ENCODE measurements at places on chromosomes 5 and 9.

DNA sequence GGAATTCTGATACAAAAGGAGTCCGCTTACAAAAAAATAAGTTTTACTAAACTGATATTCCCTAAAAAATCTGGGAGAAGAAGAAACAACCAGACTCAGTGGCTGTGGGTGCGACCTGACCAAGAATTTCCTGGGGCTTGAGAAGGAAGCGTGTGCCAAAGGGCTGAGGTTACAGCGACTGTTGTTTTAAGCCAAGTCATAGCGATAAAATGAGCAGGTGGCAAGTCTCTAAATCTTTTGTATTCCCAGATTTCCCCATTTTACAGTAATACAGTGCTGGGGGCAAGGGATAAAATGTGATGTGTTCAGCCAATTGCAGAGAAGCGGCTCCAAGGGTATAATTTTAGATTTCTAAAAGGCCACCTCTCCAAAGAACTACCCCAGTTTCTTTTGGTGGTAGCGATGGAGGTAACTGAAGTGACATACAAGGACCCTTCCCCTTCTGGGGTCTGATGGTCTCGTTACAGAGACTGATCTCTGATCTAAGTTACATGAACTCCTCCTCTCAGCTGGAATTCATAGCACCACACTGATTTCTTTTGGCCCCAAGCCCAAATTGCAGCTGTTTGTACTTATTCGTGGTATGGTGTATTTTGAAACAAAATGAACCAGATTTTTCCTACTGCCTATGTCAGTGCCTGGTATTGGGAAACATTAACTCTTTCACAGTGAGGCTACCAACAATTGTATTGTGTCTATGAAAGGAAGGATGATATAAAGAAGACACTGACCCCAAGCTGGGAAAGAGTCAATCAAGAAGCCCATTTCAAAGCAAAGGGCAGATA, 41.6 kb downstream of the LPAR1 start:
- no peak for DNase-seq

- no peak for DNase-seq
These were observed 204.3 kb downstream of the DMRTA1 start for GRCh38 chr9:22650946-22651345.

DNA sequence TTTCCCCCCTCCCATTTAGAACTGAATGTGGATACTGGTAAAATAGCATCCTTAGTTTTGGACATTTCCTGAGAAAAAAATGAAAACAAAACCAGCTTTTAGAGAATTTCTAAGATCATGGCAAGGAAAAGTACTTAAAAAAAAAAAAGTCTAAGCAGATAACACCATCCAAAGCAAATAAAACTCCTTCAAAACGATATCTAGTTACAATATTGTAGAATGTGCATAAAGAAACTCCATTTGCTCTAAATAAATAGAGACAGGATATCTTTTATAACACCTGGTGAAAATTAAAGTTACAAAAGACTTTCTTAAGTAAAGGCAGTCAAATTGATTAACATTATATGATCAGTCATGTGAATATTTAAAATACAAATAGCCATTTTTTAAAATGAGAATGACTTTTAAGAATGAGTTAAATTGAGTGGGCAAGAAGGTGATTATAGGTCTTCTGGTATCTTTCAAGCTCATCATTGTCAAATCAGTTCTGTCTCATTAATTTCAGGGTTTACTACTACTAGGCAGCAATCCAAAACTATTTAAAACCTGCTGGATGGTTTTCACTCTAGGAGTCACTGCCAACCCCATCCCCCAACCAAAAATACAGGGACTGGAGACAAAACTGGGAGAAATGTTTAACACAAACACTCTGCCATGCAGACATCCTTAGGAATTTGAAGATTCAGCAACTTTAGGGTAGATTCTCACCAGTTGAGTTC, 382.6 kb downstream of the ADGRV1 start:
- no peak for DNase-seq

DNA sequence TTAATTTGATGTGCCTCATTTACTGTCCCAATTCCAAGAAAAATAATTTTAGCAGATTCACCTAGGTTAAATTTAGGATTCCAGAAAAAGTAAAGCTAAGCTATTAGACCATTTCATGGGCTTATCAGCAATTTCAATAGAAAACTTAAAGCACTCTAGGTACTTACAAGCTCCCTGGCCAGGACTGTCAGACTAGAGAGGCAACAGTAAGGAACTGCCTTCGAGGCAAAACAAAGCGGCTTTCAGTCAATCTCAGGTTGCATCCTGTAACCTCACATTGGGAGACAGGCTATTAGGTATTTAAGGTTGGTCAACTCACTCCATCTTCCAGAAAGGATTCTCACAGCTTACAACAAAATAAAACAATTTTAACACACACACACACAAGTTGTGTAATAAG, 48.7 kb upstream of the FSD1L start:
- no peak for DNase-seq

DNA sequence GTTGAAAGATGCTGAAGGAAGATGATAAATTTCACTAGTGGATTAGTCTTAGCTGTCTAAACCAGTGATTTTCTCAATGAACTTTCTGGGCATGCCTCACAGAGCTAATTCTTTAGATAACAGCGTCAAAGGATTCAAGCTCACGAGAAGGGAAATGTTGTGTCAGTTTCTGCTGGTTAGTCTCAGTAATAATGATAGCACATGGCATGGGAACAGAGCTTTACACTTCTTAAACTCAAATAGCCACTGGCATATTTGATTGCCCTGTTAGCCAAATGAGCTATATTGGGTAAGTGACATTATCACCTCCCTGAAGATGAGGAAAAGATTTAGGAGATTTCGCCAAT, 139.3 kb upstream of the NR3C1 start:
- DNase-seq: no peak

DNA sequence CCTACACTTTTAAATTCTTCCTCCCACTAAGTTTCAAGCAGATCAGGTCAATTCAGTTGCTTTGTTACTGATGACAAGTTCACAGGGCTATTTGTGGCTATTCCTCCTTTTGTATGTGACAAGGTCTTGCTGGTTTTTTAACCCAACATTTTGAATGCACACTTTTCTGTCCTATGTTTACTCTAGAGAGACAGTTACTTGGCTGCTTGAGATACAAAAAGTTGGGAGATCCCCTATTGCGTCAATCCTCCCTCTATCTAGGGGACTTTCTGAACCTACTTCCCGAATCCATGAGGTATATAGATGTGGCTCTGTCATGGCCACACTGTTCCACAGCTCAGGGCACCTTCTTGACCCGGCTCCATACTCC, 386.7 kb downstream of the NTRK2 start:
- DNase-seq: no peak

- no peak for DNase-seq
These were observed 13.1 kb downstream of the DNAJB5 start for GRCh38 chr9:35002623-35003022.

DNA sequence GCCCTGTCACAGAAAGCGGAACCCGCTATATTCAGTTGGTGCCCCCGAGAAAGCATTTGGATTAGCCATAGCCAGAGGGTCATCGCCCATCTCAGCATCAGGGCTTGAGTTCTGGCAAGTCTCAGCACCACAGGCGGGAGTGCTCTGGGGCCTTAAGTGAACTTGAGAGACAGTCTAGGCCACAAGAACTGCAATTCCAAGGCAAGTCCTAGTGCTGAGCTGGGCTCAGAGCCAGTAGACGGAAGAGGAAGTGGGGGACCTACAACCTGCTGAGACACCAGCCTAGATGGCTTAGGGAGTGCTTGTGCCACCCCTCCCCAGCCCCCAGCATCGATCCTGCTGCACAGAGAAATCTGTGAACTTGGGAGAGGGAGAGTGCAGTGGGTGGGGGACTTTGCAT, 594.9 kb downstream of the CCDC171 start:
- DNase-seq: no peak

DNA sequence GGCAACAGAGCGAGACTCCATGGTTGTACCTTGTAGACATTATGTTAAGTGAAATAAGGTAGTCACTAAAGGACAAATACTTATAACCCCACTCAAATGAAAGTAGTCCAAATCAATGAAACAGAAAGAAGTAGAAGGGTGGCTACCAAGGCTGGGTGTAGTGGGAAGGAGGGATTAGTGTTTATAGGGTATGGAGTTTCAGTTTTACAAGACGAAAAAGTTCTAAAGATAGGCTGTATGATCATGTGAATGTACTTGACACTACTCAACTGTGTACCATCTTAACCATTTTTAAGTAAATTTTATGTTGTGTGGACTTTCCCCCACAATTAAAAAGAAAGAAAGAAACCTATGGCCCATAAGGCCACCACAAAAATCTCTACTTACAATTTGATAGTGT, 32.2 kb downstream of the ALDH7A1 start:
- DNase-seq: no peak

DNA sequence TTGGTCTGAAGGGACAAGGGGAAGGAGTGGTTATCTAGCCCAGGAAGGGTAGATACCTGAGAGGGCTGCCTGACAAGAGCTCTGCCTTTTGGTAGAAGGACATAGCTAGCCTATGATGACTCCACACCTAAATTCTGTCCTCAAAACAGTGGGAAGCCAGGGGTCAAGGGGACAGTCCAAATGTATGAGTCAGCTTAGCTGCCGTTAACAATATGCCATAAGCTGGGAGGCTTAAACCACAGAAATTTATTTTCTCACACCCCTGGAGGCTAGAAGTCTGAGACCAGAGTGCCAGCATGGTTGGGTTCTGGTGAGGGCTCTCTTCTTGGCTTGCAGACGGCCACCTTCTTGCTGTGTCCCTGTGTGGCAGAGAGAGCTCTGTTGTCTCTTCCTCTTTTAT, 306.4 kb downstream of the NTRK2 start:
- no peak for DNase-seq

DNA sequence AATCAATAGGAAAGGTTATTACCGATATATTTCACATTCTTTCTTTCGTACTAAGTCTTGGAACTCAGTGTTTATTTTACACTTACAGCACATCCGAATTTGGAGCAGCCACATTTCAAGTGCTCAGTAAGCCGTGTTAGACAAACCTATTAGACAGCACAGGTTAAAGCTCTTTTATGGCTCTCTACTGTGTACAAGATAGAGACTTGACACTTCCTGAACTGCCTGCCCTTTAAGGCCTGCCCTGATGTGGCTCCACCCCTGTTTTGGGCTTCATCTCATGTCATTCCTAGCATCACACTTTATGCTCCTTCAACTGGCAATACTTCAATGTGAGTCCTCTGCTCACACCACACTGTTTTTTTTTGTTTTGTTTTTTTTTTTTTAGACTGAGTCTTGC, 23.5 kb upstream of the SUSD1 start:
- no peak for DNase-seq

DNA sequence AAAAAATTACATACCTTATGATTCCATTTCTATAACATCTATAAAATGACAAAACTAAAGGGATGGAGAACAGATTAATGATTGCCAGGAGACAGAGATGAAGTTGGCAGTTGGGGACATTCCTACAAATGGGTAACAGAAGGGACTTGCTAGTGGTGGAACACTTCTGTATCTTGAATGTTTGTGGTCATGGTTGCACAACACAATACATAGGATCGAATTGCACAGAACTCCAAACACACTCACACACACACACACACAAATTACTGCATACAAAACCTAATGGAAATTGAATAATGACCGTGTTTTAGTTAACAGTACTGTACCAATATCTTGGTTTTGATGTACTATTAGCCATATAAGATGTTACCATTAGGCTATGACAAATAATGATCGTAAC, 330.7 kb upstream of the POU5F2 start:
- DNase-seq: no peak

GRCh38 chr9:93043122-93043521, 15.4 kb upstream of the SUSD3 start:
- DNase-seq: no peak

GRCh38 chr9:20333991-20334390, 288.3 kb downstream of the MLLT3 start:
- DNase-seq: no peak

- DNase-seq: no peak
These were observed 1.3 kb downstream of the CCT5 start for GRCh38 chr5:10251405-10251804.

DNA sequence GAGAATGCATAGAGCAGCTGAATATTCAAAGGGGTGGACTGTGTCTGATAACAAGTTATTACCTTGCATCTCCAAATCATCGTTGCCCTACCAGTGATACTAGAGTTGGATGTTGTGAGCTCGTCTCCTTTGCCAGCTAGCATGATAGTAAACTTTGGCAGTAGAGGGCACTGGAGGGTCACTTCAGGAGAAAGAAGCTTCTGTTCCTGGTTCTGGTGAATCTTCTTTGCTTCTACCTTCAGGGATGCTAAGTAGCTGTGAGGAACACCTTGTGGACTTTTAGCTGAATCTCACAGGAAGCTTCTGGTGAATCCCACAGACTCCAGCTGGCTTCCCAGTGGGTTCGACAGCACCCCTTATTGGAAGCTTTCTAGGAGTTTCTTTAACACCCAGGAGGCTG, 626.6 kb upstream of the SGCD start:
- no peak for DNase-seq

- no peak for DNase-seq
These were observed 3.3 kb upstream of the SLC6A19 start for GRCh38 chr5:1197876-1198666.

DNA sequence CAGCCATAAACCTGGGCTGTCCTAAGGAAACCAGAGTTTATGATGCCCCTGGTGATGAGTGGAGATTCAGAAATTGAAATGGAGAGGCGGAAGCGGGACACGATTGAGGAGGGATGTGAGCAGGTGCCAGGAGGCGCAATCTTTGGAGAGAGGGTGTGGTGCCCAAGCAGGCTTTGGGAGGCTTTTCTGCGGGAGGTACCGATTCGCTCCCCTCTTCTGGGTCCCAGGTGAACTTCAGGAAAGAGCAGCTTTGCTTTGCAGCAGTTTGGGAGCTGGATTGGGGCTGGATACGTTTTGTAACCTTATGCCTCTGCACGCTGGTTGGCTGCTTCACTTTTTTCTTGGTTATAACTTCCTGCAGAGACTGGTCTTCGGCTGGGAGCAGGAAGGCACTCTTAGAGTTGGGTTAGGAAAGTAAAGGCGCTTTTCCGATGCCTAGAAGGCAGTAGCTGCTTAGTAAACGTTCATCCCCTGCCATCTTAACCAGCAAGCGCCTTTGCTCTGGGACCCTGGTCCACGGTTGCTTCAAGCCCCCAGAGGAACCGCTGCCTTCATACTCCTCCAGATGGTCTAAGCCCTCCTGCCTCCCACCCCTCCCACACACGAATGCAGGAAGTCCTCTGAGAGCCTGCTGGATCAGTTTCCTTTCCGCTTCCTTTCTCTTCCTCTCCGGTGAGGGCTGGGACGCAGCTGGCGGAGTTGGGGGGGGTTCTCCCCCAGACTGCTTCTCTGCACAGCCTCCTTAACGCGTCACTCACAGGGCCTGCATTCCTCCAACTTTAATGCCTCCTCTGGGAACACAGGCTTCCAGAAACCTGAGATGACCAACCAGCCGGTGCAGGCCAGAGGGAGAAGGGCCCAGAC, 15.2 kb upstream of the NEK6 start:
- no peak for DNase-seq

- DNase-seq: no peak
These were observed 6.3 kb upstream of the IFNA8 start for GRCh38 chr9:21402386-21403251.

- DNase-seq: peak; percentile 40
These were observed 1.0 kb downstream of the SET start for GRCh38 chr9:128689820-128690683.

GRCh38 chr9:40927851-40928802, 200.4 kb downstream of the FOXD4L6 start:
- no peak for DNase-seq

GRCh38 chr5:43780586-43780985, 177.6 kb downstream of the NNT start:
- no peak for DNase-seq
